ENCODE measurements at places on chromosomes 4 and X.
A peak's percentile ranks its signal among the peaks of the same experiment; 100 is the strongest.

GRCh38 chrX:44494357-44494756 is 48.3 kb downstream of the FUNDC1 start:
- DNase-seq, result no peak

DNA sequence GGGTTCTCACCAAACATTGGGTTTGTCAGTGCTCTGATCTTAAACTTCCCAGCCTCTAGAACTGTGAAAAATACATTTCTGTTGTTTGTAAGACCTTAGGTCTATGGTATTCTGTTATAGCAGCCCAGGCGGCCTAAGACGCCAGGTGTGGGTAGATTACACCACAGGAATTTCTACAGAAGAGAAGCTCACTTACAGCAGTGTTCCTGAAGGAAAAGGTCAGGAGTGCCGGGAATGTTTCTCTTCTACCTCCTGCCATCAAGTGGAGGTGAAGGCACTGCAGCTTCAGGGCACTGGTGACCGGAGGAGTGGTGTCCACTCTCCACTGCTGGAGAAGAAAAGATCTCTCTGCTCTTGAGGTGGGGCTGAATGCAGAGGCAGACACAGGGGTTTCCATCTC is 45.7 kb downstream of the FHDC1 start:
- no peak for DNase-seq

- no peak for DNase-seq
Observed at GRCh38 chr4:101192244-101192643, 155.1 kb downstream of the PPP3CA start.

GRCh38 chr4:80195441-80196140 is 1.7 kb upstream of the PRDM8 start:
- no peak for DNase-seq

DNA sequence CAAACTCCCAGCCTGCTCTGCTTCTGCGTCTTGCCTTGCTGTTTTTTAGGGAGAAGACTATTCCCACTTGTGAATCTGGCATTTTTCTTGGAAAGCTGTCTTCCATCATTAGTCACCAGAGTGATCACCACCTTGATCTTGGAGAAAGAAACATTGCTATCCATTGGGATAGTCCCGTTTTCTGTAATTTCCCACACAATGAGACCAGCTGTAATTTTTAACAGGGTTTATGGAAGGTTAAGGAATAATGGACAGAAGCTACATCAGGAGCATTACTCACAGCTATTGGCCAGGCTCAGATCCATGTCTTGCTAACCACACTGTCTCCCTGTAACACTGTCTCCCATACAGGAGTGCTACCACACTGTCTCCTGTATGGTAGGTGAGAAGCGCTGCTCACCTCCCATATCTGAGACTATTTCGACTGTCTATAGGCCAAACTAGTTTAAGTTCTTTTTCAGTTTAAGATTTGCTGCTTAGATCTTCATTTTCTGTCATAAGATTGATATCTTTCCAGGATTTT is 523.0 kb downstream of the SPRY1 start:
- no peak for DNase-seq

DNA sequence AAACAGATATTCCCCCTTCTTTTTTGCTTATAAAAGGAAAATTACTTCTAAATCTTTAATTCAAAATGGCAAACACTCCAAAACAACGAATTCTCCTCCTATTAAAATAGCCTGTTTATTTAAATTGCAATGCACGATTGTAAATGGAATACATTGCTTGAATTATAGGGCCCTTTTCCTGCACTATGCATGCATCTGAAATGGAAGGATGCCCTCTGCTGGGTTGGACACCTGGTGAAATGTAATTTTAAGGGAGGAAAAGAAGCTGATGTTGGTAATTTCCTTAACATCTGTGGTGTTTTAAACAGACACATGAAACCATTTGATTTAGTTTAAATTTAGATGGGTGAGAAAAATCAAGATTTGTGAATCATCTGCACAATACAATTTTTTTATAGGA is 72.8 kb downstream of the GRXCR1 start:
- peak; percentile 12 for DNase-seq

GRCh38 chr4:169147191-169147590 is 123.6 kb downstream of the SH3RF1 start:
- DNase-seq, result no peak

- no peak for DNase-seq
Observed at GRCh38 chr4:6341696-6342095, 72.0 kb downstream of the WFS1 start.

GRCh38 chr4:58144721-58145120 is 1034.5 kb upstream of the IGFBP7 start:
- no peak for DNase-seq

- DNase-seq, result no peak
Observed at GRCh38 chrX:135396566-135396965, 25.2 kb upstream of the SMIM10L2A start.

DNA sequence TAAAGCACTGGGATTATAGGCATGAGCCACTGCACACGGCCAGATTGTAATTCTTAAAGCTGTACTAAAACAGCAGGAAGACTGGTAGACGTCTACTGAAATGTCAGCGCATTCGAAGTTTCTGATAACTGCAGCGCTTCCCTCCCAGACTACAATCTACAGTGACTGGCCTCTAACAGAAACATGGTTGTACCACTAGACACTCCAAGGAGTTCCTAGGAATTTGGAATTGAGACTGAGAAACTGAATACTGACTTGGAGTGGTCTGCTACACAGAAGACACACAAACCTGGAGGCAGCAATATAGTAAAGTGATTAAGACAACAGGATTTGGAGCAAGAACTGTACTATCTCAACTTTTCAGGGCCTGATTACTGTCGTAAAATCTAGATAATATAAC is 937 bp downstream of the HELQ start:
- no peak for DNase-seq

- DNase-seq, result peak; percentile 88
Observed at GRCh38 chr4:140237616-140238350, 83.8 kb upstream of the MAML3 start.

DNA sequence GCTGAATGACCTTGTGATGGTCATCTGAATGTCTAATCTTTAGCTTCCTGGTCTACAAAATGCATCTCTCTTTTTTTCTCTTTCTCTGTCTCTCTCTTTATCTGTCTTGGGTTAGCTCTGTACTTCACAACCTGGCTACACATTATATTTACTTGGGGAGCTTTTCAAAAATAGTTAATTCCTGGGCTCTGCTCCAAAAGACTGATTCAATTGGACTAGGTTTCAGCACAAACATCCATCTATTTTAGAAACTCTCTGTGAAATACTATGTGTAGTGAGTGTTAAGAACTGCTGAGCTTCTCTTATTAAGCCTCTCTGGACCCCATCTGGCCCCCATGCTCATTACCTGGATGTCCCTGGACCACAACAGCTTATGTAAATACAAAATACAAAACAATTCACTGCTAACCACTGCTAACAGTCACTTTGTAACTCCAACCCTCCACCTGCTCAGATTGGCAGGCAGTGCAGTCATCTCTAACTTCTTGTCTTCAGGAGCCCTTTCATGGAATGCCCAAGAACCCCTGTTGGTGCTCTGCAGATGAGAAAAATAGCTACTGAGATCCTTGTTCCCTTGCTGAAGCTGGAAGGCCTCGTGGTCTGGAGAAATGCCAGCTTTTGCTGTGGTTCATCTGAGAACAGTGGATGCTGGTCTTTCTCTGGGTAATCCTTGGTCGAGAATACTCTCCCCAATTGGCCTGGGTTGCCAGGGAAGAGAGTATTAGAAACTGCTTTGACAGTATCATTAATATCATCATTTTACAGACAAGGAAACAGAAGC is 14.8 kb upstream of the BOD1L1 start:
- DNase-seq, result no peak

DNA sequence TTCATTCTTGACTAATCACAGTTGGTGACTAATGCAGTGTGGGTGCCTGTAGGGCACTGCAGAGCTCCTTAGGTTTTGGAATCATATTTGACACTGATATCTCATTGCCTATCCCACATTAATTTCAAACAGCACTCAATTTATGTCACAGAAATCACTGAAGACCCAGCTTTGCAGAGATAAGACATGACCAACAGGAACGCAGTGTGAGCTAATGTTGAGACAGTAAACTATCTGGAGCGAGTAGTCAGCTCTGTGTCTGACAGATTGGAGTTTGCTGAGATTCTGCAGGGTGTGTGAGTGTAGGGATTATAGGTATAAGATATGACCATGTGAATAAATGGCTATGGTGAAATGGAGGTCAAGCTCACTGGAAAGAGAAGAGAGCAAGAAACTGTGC is 1586.1 kb upstream of the AGA start:
- DNase-seq, result no peak

DNA sequence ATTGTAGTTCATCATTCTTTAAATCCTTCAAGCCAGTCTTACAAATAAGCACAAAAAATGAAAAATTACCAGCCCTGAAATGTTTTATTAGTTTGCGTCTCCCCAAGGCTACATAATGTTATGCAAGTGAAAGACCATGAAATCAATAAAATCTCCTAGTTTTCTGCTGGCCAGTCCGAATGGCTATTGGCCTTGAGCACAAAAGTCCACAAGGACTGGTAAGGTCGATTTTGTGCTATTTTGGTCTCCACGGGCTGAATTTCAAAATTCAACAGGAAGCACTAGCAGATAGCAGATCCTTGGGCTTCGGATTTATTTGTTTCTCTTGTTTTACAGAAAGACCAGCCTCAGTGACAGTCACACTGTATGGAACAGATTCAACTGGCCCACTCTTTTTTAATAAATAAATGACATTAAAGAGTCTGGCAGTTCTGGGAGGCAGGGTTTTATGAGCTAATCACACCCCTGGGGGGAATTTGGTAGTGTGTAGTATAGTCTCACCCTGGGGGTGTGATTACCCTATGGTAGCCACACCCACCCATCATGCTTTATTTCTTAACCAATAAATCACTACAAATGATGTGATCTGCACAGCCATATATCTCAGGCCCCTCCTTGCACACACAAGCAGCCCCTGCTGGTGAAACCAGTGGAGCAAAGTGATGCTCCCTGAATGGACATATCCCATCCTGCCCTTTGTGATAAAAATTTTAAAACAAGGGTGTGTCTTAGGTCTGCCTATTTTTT is 51.1 kb upstream of the TMEM33 start:
- DNase-seq, result peak; percentile 80

GRCh38 chrX:39953879-39954278 is 143.9 kb downstream of the BCOR start:
- DNase-seq, result no peak

DNA sequence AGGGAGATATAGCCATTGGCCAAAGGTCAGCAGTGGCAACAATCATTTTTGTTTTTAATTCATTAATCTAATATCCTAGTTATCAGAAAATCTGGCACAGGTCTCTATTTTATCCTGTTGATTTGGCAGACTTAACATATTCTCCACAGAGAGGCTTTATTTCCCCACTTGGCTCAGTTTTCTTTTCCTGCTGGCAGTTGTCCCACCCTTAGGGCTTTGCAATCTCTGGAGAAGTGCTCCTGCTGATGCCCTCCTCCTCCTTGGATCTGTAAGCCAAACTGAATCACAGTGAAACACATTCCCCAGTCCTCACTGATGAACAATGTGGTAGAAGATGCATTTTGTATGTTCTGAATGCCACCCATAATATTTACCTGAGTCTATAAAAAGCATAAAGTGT is 889.7 kb downstream of the PDHA2 start:
- DNase-seq, result no peak

DNA sequence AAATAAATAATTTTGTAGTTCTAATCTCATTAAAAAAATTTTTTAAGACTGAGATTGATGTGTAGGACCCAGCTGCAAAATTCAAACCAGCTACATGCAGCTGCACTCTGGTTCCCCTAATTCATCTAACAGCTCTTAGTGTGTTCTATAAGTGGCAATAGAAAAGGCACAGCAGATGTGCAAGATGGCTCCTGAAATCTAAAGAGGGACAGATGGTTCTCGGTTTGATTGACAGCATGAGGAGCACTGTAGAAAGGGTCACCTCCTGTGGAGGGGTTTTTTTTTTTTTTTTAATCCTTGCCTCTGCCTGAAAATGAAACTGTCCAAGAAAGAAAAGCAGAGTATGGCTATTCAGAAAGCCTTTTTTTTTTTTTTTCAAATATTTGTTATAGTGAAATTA is 16.9 kb upstream of the OCIAD1 start:
- DNase-seq, result no peak

- DNase-seq, result no peak
Observed at GRCh38 chr4:47278631-47279030, 184.9 kb downstream of the COMMD8 start.

- DNase-seq, result no peak
Observed at GRCh38 chr4:139672215-139672614, 6.6 kb downstream of the MGST2 start.

- DNase-seq, result no peak
Observed at GRCh38 chrX:36534900-36535299, 473.3 kb upstream of the FAM47C start.

- DNase-seq, result no peak
Observed at GRCh38 chrX:68428431-68428830, 4.9 kb downstream of the OPHN1 start.

DNA sequence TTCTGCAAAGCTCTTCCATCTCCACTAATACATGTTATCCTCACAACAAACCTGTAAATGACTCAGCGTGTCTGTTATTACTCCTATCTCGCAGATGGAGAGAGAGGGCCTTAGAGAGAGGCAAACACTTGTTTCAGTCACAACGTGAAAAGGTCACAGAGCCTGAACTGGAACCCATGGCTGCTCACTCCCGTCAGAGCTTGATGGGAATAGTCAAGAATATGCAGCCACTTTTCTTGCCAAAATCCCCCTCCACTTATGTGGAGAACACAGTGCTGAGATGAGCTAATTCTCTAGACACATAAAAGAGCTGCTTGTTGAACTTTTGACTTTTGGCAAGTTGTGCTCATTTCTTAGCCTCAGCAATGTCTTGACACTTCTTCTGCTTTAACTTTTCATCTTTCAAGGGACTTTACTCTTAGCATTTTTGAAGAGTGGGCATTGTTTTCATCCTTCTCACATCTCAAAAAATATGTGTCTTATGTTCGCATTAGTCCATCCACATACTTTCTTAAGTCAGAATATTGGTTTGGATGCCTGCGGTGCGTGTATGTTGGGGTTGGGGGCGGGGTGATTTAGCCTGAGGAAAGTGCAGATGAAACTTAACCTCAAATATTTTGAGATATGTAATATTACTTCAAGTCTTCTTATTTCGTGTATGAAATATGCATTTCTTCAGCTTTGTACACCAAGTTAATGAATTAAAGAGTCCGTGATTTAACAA is 69.2 kb downstream of the SYNPO2 start:
- no peak for DNase-seq

- DNase-seq, result no peak
Observed at GRCh38 chrX:9519546-9520216, 54.8 kb downstream of the TBL1X start.

DNA sequence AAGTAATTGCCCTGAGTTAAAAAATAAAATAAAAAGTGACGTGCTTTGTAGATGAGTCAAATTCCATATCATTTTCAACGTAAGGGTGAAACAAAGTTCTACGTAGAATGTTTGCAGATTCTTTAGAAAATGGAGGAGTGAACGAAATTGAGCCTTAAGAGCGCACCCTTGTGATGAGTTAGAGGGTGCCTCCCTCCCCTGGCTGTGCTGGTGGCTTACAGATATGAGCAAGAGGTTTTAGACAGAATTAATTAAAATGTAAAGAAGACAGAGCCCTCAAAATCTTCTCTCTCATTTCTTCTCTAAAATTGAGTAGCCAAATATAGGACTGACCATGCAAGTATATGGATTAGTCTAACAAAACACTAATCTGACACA is 30.2 kb upstream of the LGI2 start:
- no peak for DNase-seq

- DNase-seq, result no peak
Observed at GRCh38 chrX:150759568-150760416, 66.6 kb downstream of the MTMR1 start.

Data from SK-N-SH (cell line).